ENCODE measurements at places on chromosomes 1 and 21.

GRCh38 chr1:67674260-67675011, 10.6 kb upstream of the GADD45A start:
- DNase-seq = no peak

- DNase-seq = no peak
These were observed 29.5 kb downstream of the HLX start for GRCh38 chr1:220908757-220909156.

- DNase-seq = no peak
These were observed 54.1 kb downstream of the LDLRAD2 start for GRCh38 chr1:21865943-21866706.

DNA sequence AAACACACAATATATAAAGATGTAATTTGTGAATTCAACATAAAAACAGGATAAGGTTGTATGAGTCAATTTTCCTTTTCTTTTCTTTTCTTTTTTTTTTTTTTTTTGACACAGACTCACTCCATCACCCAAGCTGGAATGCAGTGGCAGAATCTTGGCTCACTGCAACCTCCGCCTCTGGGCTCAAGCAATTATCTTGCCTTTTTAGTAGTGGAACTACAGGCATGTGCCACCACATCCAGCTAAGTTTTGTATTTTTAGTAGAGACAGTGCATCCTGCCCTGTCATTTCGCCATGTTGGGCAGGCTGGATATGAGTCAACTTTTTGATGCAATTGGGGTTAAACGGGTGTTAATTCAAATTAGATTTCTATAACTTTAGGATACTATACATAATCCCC, 10.3 kb upstream of the SPRR2B start:
- DNase-seq = no peak

- DNase-seq = no peak
These were observed 12.0 kb upstream of the S100A2 start for GRCh38 chr1:153577624-153578051.

DNA sequence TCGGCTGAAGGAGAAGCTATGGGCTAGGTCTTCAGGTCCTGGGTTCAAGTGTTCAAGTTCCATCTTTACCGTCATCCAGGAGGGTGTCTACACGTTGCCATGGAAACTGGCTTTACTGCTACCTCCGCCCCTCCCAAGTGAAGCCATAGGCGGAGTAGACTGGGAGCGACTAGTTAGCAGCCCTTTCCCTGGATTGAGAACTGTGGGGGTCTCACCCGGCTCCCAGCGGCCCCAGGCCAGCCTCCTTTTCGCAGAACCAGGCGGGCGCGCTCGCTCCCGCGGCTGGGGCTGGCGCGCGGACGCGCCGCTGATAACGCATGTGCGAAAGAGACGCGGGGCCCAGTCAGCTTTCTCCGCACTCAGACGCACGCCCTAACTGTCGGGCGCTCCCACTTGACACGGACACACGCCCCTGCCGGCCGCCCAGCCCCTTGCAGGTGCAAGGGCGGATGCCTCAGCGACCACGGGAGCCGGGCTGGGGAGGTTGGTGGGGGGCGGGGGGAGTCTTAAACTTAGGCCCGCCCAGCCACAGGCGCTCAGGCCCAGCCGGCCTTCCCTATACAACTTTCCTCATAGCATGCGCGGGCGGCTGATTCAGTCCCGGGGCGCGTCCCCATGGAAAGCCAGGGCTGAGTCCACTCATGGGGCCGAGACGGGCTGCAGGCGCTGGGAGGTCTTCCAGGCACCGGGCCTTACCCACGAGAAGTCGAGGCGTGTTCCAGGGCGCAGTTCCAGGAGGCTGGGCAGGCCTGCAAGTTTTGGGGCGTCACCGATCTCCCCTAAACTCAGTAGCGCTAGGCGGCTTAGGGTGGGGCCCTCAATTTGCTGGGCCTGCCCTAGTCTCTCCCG, 7.4 kb downstream of the EFNA4 start:
- DNase-seq = peak; percentile 58

DNA sequence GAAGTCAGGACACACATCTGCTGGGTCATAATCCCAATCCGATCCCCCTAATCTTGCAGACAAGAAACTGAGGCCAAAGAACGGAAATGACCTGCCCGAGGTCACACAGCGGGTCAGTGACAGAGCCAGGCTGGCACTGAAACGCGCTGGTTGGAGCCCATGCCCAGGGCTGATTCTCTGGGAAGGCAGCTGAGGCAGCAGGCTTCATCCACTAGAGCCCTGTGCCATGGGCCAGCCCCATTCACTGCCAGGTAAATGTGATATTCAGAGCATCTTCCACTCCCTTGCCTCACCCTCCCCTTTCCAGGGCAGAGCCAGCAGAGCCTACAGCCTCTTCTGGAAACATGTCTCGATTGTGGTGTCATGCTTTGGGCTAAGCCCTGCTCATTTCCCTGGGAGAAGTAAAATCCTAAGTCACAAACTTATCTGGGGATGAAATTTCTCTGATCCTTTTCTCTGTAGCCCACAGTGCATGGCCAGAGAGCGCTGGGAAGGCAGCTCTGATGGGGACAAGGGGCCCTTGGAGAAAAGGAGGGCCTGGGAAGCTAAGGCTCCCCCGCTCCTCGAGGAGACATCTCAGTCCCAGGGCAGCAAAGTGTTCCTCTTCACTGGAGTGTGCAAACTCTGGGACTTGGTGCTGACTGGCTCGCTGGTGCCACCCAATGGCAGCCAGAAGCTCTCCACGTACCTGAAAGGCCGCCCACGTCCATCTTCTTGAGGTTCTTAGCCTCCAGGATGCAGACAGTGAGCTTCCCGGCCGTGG, 110.4 kb downstream of the SYT2 start:
- no peak for DNase-seq

GRCh38 chr1:44707112-44707881, 23.7 kb downstream of the RNU5D-1 start:
- DNase-seq = no peak

- no peak for DNase-seq
These were observed 65.8 kb downstream of the MEGF6 start for GRCh38 chr1:3545363-3546047.

DNA sequence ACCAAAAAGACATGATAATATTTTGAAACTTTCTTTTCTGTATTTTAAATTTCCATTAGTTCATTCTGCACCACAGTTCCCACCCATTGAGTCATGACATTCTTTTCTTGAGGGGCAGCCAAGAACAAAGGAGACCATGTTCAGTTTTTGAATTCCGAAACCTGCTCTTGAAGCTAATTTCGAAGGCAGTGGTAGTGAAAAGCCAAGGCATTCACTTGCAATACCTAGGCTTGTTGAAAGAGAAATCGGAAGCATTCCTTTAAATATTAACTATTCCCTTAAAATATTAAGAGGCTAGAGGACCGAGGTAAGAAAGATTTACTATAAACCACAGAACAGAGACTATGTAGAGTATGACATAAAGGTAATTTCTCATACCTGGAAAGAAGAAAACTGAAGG, 256.3 kb downstream of the ADGRL2 start:
- DNase-seq = no peak

DNA sequence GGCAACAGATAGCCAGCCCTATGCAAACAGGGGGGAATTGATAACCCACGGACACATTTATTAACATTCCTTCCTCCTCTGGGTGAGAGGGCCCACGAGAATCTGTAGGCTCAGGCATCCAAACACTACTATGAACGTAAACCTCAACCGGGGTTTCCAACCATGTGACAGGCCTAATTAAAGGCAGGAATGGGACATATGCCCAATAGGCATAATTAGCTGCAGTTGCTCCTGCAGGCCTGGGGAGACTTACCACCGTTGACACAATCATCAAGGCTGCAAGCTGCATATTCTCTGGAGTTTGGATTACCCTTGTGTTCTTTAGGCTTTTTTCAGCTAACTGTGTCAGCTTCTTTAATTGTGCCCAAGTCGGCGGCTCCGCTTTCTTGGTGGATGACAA, 22.2 kb upstream of the GBP1 start:
- DNase-seq = no peak

DNA sequence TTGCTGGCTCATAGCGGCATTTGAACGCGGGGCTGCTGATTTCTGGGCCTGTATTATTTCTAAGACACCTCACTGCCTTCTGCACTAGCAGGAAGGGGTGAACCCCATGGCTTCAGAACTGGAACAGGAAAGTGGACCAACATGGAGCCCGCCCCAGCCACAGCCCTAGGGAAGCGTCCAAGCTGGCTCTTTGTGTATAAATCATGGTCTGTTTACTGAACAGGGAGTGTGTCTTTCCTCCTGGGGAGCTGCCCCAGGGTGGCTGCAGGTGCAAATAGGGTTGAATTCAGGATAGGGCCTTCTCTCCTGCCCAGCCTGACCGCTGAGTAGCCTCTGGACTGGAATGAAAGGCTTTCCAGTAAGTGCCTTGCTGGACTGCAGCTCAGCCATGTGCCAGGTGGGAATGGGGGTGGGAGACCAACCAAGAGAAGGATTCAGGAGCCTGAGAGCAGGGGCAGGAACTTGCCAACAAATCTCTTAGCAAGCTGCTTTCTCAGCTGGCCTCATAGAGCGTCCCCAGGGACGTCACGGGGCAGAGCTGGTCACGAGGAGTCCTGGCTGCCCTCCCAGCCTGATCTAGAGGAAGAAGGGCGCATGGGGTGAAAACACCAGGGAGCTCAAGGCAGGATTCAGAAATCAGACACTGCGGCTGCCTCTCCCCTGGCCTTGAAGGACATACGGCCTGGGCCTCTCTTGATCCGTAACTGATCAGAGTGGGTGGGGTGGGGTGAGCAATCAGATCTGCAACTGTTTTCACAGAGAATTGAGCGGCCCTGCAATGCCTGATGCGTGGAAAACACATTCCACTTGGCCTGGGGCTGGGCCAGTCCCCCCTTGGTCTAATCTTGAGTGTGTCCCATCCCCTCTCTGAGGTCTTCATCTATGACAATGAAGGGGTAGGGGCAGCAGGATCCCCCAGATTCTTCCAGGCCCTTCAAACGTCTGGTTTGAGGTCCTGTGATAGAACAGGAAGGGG, 56.5 kb upstream of the SELENON start:
- no peak for DNase-seq

DNA sequence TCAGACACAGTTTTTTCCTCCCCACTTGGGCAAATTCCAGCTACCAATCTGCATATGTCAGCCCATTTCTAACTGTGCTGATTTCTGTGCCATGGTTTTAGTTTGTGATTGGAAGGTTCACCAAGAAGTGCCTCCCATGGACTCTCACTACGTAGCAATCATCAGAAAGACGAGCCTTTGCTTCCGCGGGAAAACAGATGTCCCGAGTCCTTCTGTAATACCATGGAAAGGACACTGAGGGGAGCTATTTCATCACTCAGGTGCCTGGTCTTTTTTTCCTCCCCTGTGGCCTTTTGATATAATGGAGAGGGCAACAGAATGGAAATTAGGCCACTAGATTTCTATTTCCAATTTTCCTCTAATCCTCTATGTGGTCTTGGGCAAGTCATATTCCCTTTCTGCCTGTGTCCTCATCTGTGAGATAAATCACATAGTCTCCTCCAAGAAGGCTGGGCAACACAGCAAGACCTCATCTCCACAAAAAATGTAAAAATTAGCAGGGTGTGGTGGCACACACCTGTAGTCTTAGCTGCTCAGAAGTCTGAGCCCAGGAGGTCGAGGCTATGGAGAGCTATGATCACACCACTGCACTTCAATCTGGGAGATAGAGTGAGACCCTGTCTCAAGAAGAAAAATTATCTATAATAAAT, 24.8 kb downstream of the LEMD1 start:
- DNase-seq = no peak

DNA sequence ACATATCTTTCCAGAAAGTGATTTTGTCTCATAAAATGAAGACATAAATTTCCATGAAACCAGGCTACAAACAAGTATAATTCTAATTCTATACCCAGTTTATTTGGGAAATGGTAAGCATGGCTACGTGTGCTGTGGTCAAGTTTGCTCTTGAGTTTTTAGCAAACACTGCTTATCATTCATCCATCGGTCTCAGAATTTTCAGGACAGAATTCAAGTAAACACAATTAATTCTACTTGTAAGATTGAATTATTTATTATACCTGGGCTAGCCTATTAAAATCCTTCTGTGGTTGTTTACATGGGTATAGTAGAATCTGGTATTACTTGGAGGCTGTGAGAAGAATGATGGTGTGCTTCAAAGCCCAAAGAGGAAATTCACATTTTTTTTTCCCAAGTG, 68.3 kb downstream of the CHIA start:
- no peak for DNase-seq

GRCh38 chr1:65955071-65955470, 162.4 kb downstream of the PDE4B start:
- no peak for DNase-seq

GRCh38 chr1:170864238-170864637, 71.1 kb upstream of the MROH9 start:
- no peak for DNase-seq

DNA sequence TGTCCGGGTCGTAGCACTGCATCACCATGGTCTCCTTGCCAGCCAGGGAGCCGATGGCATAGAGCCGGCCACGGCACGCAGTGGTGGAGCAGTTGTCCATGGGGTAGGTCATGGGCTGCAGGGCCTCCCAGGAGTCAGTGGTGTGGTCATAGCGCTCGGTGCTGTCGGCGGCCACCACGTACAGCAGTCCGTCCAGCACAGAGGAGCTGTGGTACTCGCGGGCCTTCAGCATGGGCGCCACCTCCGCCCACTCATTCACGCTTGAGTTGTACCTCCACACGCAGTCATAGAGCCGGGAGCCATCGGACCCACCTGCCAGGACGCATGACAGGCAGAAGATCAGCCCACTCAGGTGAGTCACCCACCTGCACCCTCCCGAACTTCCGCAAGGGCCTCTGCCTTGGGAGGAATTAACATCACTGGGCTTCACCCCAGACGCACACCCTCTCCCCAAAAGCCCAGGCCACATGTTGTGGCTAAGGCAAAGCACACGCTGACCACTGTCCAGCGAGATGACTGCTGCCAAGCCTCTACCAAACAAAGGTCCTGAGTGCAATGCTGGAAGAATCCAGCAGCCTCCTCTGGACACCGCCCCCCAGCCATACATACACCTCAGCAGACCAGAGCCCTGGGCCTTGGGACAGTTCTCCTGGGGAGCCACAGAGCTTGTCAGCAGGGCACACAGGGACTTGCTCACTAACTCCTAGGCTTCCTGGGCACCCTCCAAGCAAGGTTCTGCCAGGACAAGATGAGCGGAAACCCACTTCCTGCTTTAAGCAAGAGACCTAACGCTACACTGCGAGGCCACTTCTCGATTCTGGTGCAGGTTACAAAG, 3.3 kb downstream of the KLHL21 start:
- peak; percentile 45 for DNase-seq

DNA sequence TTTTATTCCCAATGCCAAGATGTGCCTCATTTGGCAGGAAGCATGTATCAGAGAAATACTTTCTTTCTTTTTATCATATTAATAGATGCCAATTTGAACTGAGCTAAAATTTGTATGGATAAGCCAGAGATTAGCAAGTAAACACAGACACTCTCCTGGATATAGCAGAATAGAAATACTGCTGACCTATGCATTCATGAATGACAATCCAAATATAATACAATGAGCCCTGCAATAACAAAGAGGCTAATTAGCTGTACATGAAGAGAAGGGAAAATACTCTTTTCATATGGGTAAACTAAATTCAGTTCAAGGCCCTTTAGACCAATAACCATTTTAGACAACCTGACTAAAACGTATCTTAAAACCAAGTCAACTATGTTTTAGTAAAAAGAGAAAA, 388.1 kb upstream of the NR5A2 start:
- no peak for DNase-seq

- no peak for DNase-seq
These were observed 76.7 kb downstream of the SIPA1L2 start for GRCh38 chr1:232553050-232553754.

- DNase-seq = no peak
These were observed 26.9 kb upstream of the LBR start for GRCh38 chr1:225454733-225455132.

All from stimulated activated CD8-positive, alpha-beta memory T cell treated with anti-CD3 and anti-CD28 coated beads, Interleukin-12 subunit alpha, Interleukin-12 subunit beta, amount 100 ng/mL, for 1 hour (primary cell).